CD4-positive, alpha-beta T cell treated with Interleukin-17A for 4 hours (primary cell): ENCODE measurements at places on chromosomes 7 and 10.
A peak's percentile ranks its signal among the peaks of the same experiment; 100 is the strongest.

GRCh38 chr10:100006243-100006886, 3.4 kb downstream of the DNMBP start:
- peak; percentile 31 for DNase-seq

DNA sequence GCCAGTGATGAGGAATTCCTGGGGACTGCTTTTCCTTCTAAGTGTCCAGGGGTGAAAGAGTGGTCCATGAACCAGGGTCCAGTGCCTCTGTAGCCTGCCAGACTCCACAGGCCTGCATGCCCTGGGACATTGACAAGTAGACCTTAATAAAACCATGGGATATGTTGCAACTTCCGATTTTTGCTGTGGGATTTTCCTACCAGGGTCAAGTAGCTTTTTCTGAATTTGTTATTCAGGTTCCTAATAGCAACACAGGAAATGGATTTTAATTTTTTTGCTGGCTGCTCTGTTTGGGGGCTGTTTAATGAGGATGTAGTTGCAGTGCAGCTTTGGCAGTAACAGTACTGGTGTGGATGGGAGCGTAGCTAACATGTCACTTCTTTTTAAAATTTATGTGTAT, 42.1 kb downstream of the WBP1L start:
- DNase-seq, result no peak

- DNase-seq, result no peak
Observed at GRCh38 chr10:11285171-11285570, 267.5 kb downstream of the CELF2 start.

- no peak for DNase-seq
Observed at GRCh38 chr7:86158111-86158510, 485.6 kb upstream of the GRM3 start.

- DNase-seq, result no peak
Observed at GRCh38 chr7:29077854-29078253, 68.5 kb downstream of the CPVL start.
